ENCODE measurements at places on chromosomes 5 and 9.

DNA sequence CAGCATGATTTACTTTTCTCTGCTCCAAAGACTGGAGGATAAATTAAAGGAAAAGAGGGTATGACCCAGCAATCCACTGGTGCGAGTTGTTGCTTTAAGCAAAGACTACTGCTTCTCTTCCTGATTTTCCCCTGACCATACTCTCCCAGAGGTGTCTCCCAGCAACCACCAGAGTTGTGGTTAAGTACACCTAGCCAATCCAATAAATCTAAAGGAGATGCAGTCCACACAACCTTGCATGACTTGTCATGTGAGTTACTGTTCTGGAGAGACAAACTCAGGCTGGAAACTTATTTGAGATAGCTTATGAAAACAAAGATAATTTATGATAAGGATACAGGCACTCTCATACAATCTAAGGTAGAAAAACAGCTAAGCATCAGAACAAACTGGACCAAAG is 11.9 kb downstream of the TMC1 start:
- peak; percentile 32 for DNase-seq

GRCh38 chr9:78289474-78289873 is 7.5 kb upstream of the PSAT1 start:
- DNase-seq: no peak

GRCh38 chr5:140556438-140556837 is 835 bp downstream of the SRA1 start:
- DNase-seq: peak; percentile 41

GRCh38 chr9:133584559-133585476 is 24.4 kb downstream of the FAM163B start:
- peak; percentile 41 for DNase-seq

DNA sequence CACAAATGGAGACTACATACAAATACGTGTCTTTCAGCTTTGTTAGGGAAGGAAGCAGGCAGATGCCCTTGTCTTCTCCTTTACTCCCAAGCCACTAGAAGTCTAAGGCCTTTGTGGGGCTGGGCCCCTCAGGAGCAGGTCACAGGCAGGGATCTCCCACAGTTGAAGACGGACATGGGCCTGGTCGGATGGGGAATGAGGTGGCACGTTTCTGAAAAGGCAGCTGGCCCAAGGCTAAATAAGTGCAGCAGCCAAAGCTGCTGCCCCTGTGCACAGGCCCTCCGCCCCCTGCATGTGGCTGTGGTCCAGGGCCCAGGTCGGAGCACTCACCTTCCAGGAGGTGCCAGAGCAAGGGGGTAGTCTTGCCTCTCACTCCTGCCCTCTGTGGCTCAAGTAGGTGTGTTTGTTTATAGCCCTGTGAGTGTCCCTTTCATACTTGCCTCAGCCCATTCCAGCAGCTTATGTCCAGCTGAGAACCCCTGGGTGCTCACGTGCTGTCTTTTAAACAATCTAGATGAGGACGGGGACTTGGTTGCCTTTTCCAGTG is 1.8 kb downstream of the SQSTM1 start:
- DNase-seq: peak; percentile 24

DNA sequence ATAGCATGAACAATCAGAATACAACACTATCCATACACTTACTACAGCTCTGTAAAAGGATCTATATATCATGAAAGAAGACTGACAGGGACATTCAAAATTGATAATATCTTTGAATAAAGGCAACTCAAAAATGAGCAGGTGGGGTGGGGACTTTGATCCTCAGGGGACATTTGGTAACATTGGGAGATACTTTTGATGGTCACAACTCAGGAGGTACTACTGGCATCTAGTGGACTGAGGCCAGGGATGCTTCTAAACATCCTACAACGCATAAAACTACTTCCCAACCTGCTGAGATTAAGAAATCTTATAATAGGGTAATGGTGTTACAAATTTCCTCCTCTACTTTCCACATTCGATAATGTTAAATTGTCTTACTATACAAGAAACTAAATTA is 243.9 kb downstream of the ARL15 start:
- DNase-seq: no peak
